NT2/D1 (cell line): ENCODE measurements at places on chromosomes 11 and 22.

GRCh38 chr11:19281041-19281440, 40.3 kb upstream of the E2F8 start:
- no peak for DNase-seq

DNA sequence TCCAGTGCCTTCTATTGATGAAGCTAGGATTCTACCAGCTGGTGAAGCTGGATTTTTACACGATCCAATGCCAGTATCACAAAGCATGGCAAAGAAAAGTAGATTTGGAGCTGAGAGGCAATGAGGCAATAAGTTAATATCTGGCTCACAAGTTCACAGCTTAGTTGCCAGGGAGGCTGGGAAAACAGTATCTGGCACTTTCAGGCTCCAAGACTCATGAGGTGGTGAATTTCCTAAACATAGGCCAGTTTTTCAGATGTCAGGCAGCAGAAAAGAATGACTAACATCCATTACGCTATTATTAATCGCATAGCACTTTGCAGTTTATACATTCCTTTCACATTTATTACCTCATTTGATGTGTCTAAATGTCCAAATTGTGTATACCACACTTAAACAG, 122.7 kb downstream of the GRIA4 start:
- no peak for DNase-seq

DNA sequence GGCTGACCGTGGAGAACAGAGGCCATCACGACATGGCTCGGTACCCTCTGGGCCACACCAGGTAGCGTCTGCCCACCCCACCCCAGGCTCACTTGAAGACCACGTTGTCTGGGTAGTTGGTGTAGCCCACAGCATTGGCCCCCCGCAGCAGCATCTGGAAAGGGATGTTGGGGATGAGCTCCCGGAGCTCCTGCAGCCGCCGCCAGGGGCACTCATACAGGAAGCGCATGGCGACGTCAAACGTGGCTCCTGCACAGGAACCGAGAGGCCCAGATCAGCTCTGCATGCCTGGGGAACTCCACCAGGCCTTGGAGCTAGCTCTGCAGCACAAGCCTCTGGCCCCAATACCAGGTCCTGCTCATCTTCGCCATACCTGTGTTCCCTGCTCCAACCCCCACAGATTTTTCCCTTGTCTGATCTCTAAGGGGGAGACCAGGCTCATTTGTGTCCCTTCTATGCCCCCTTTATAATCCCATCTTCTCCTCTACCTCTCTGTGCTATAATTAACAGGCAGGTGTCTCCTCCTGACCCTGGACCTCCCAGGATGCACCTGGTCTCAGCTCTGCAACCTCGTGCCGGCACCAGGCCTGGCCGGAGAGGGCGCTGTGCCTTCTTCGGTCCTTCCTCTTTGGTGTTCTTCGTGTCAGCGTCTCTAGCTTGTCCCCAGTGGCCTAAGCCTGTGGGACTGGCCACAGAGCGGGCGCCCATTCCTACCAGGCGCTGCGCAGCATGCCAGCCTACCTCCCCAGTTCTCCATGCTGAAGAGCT, 5.0 kb upstream of the LRFN4 start:
- no peak for DNase-seq

GRCh38 chr11:77082838-77083565, 16.2 kb downstream of the CAPN5 start:
- DNase-seq, result no peak

DNA sequence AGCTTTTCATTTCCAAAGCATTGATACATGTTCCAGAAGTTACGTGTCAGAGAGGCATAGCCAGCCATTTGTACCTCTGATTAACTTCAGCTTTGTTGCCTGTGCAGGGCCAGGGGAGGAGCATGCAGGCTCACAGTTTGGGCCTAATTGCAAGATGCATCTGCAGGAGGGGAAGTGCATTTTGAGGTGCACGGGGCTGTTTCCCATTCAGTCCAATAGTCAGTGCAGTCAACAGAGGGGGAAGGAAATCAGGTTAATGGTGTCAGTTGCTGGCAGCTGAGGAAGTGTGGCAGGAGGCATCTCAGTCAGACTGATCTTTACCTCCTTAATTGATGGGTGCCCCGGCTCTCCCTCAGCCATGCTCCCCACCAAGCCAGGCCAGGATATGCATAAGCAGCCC, 39.3 kb downstream of the ABCC8 start:
- no peak for DNase-seq

- DNase-seq, result no peak
Observed at GRCh38 chr22:24181996-24182899, 961 bp downstream of the SUSD2 start.

DNA sequence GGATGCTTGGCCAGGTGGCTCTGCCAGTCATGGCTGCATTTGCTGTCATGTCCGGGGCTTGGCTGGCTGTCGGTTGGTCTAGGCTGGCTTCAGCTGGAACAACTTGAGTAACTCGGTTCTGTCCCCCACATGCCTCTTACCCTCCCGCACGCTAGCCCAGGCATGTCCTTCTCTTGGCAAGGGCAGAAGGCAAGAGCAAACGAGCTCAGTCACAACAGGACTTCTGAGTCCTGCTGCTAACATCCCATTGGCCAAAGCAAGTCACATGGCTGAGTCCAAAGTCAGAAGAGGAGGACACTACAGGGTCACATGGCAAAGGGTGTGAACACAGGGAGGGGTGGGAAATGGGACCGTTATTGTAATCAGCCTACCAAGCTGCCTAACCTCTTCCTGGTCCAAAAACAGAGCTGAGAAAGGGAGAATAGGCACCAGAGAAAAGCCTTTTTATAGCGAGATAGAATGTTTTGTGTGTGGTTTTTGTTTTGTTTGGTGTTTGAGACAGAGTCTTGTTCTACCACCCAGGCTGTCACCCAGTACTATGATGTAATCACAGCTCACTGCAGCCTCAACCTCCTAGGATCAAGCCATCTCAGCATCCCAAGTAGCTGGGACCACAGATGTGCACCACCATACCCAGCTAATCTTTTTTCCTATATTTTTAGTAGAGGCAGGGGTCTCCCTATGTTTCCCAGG, 81.9 kb downstream of the MN1 start:
- no peak for DNase-seq

DNA sequence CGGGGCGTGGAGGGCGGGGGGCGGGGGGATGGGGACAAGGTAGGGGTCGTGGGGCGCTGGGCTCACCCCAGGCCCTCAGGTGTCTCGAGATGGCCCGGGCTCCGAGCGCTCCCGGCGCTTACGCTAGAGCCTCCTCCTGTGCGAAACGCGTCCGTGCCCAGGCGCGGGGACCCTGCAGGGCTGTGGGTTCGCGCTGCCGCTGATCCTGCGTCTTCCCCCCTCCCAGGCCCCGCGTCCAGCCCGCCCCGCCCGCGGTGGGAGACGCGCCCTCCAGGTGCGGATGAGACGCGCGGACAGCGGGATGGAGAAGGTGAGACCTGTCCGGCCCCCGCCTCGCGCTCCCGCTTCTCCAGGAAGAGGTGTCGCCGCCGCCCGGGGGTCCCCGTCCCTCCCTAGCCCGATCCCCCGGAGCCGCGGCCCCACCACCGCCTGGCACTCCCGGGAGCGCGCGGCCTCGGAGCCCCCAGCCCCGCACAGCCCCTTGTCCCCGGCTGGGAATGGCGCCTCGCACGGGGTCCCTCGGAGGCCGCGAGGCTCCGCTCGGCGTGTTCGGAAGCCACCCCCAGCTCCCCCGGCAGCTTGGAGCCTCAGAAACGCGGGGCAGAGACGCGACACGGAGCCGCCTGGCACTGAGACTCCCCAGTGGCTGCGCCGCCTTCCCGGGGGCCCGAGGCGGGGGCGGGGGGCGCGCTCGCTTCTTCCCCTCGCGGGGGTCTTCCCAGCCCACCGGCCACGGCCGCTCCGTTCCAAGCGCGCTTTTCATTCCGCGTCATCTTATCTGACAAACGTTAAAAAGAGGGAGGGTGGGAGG, 27.6 kb upstream of the TOLLIP start:
- no peak for DNase-seq

DNA sequence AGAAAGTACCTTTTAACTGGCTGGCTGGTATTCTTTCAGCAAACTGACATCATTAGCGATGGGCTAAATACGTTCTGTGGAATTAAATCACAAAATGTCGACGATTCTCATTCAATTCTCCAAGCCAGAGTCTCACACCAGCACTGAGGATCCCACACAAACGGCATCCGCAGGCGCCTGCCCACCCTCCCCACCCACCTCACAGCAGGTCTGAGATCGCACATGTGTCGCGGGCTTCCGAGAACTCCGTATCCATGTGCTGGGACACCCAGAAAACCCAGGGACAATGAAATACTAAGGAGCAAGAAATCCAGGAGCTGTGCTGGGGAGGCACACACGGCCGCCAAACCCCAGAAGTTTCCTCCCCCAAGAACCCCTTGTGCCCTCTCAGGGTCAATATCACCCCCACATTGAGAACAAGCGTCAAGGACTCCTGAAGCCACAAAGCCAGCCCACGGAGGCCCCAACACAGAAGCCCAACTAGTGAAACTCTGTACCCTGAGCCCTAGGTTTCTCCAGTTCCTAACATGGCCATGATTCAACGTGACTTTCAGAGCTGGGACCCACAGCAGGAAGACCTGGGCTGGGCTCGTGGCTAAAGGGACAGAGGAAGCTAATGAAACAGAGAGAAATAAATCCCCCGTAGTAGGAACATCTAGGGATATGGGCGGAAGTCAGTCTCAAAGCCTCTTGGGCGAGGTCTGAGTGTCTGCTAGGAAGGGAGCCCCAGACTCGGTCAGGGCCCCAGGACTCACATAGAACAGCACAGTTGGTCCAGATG, 8.0 kb downstream of the TOLLIP start:
- DNase-seq, result no peak
